Brain (organoid and tissue), 16 donors: ENCODE measurements at places on chromosomes 13 and 19.

- no peak for DNase-seq
These were observed 7.3 kb downstream of the EPSTI1 start for GRCh38 chr13:42984691-42985090.

DNA sequence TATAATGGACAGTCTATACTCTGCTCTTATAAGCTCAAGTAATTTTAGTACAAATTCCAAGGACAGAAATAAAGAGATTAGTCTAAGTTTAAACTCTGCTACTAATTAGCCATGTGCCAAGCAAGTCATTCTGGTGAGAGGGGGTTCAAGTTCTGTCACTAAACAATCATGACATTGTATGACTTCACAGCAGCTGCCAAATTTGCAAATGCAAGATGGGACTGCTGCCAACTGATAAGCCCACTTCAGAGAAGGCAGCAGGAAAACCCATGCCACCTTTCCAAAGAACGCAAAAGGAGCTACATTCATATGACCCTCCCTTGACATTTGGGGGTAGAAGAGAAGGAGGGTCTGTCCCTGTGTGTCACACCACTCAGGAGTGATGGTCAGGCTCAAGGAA is 60.7 kb upstream of the RFXAP start:
- DNase-seq = no peak

DNA sequence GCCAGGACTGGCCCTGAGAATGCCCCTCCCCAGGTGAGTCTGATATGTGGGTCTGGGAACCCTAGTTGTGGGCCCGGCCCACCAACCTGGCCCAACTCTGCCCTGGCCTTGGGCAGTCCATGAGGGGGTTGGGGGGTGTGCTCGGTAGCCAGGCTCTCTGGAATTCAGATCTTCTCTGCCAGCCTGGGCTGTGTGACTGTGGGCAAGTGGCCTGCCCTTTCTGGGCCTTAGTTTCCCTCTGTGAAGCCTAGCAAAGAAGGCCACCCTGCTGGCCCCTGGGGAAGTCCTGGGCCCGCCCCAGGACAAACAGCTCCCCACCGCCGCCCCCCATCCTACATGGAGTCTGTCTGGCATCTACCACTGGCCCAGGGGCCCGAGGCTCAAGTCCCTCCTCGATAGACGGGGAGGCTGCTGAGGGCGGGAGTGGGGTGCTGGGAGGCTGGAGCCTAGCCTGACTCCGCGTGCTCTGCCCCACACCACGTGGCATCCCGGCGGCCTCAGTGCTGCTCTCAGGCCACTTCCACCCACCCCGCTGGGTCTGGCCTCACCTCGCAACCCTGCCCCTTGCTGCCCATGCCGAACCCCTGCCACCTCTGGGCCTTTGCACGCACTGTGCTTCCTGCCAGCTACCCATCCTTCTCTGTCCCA is 8.3 kb upstream of the TBXA2R start:
- no peak for DNase-seq

DNA sequence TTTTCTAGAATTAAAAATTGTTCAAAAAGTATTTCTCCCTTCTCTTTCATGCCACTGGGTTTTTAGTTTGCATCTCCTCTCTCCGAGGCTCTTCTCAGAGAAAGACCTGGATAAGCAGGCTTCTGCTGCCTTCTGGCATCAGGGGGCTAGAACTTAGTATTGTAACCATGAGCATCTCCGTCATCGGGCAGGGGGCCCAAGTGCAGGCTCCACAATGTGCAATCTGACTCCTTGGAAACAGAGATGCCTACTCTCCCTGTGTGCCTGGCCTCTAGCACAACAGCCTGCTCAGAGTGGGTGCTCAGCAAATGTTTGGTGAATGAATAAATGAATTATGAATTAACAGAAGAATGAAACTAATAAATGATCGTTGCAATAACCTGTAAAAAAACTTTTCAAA is 45.6 kb upstream of the MTIF3 start:
- DNase-seq = no peak

- DNase-seq = no peak
These were observed 1.2 kb downstream of the RNF113B start for GRCh38 chr13:98175823-98176222.

- DNase-seq = no peak
These were observed 5.7 kb downstream of the LHB start for GRCh38 chr19:49011194-49011593.

- DNase-seq = no peak
These were observed 25.6 kb upstream of the ESD start for GRCh38 chr13:46822551-46822950.

DNA sequence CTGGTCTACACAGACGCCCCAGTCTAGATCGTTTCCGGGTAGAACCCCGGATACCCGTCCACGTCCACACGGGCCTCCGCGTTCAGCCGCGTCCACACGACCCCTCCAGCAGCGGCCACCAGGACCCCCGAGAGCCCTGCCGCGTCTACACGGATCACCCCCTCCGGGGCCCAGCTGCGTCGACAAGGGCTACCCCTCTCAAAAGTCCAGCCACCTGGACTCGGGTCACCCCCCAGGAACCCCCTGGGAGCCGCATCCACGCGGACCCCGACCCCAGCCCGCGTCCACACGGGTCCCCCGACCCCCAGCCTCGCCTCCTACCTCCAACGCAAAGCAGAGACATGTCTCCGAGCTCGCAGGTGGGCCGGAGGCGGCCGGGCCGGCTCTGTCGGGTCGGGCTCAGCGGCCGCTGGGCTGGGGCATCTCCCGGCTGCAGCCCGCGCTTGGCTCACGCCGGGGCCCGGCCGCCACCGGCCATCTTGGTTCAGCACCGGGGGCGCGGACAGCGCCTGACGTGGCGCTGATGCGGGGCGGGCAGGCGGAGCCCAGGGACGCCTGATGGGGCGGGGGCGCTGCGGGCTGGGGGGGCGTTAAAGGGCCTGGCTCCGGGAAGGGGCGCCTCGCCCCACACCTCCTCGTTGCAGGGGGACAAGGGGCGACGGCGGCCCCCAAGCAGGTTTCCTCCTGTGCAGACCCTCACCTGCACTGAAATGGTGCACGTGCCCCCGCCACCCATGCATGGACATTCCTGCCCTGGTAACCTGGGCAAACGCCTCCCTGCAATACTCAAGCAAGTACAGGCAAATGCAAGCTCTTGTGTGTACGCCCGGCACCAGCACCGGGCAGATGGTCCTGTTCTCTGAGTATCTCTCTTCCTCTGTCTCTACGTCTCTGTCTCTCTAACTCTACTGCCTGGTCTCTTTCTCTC is at the start of gene UNC13A:
Gene UNC13A, minus strand, starts transcription at position 498 of the 928 bp plus-strand sequence. Its CDS starts 155 bp downstream, at position 343.
- DNase-seq = peak; percentile 86

GRCh38 chr13:29698106-29698505 is 102.6 kb upstream of the SLC7A1 start:
- no peak for DNase-seq

DNA sequence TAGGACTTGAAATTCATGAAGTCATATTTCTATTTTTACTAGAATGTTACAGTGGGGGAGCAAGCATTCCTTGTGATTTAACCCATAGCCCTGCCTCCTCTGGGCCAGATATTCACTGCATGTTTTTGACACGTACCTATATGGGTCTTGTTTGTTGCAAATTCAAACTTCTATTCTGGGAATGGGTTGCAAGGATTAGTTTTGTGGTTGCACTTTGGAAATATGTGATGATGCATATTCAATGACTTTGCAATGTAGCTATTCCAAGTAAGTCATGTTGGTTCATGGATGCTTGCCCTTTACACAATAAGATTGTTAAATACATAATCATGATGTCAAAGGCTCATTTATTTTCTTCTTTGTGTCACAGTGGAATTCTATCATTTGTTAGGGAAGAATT is 440.8 kb downstream of the TDRD3 start:
- DNase-seq = no peak

- peak; percentile 22 for DNase-seq
These were observed 9.7 kb downstream of the CTU1 start for GRCh38 chr19:51098365-51099046.

DNA sequence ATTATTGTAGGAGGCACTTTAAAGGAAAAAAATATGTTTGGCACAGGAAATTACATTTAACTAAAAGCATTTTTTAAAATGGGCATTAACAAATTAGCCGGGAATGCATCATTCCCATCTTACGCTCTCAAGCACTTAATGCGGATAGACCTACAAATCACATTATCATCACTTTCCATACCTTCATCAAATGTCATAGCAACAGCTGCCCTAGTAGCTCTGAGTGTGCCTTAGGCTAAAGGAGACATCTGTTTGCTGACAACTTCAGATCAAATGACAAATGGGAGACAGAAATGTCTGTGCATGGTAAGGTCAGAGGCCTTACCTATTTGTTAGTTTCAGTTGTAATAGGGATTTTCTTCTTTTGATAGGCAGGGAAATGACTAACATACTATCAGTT is 773.2 kb upstream of the SLC10A2 start:
- DNase-seq = no peak

- DNase-seq = no peak
These were observed 33.2 kb downstream of the KCTD12 start for GRCh38 chr13:76852986-76853385.

DNA sequence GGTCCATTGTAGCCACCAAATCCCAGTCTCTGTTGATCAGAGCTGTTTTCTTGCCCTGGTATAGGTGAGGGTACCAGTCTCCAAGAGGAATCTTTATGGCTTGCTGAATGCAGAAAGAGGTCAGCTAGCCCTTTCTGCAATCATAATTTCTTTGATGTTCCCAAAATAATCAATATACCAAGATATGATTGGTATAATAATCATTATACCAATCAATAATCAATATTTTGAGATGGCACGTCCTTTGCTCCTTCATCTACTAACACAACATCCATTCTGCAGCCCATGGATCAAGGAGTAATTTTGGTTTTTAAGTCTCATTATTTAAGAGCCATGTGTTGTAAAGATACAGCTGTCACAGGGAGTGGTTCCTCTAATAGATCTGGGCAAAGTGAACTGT is 31.5 kb upstream of the CHST8 start:
- no peak for DNase-seq

GRCh38 chr19:46605356-46605821 is 4.3 kb downstream of the CALM3 start:
- DNase-seq = no peak

- no peak for DNase-seq
These were observed 6.4 kb upstream of the ERICH6B start for GRCh38 chr13:45621950-45622349.

DNA sequence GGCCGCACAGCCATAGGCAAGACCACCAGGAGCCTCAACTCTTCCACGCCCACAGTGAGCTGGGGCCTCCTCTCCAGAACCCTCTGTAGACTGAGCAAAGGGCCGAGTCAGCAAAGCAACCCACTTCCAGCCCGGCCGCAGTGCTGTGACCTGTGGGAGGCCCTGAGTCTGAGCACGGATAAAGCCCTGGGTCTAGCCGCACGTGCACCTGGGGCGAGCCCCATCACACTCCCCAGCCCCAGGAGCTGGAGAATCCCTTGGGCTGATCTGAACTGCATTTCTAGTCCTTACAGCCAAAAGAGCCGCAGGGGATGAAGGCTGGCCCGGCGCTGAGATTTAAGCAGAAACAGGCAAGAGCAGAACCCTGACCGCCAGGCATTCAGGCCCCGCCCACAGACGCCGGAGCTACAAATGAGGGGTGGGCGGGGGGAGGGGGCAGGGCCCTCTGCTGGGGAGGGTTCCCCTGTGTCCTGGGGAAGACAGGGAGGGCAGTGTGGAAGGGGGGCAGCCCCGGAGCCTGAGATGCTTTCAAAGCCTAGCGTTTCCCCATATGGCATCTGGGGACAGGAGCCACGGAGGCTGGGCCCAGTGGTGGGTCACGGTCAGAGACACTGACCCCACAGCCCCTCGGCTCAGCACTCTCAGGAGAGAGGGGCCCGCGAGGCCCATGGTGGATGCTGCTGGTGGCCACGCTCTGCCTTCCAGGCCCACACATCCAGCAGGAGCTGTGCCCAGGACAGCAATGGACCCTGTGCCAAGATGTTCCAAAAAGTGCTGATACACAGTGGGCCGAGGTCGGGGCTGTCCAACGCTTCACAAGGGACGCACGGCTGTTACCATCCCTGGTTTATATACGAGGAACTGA is 4.9 kb downstream of the TMEM259 start:
- DNase-seq = no peak

GRCh38 chr19:2560369-2560768 is 84.4 kb downstream of the GADD45B start:
- no peak for DNase-seq

GRCh38 chr19:53906211-53907192 is 2.6 kb upstream of the CACNG7 start:
- peak; percentile 65 for DNase-seq

DNA sequence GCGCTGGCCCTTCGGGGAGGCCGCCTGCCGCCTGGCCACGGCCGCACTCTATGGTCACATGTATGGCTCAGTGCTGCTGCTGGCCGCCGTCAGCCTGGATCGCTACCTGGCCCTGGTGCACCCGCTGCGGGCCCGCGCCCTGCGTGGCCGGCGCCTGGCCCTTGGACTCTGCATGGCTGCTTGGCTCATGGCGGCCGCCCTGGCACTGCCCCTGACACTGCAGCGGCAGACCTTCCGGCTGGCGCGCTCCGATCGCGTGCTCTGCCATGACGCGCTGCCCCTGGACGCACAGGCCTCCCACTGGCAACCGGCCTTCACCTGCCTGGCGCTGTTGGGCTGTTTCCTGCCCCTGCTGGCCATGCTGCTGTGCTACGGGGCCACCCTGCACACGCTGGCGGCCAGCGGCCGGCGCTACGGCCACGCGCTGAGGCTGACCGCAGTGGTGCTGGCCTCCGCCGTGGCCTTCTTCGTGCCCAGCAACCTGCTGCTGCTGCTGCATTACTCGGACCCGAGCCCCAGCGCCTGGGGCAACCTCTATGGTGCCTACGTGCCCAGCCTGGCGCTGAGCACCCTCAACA is 1.2 kb downstream of the F2RL3 start:
- DNase-seq = no peak

GRCh38 chr13:68099631-68100030 is 869.5 kb upstream of the PCDH9 start:
- DNase-seq = no peak

DNA sequence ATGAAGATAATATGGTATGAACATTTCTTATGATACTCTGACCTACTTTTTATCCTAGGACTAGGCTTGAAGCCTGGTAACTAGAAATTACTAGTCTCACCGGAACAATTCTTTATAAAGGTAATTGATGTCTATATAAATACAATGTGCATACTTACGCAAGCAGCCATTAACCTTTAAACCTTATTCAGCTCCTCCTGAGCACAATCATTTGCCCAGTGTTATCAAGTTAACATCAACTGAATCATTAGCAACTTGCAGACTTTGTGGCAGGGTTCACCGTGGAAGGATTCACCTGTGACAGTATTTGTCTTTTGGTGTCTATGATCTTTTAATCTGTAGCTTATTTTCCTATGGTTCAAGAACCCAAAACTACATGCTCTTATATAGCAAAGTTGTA is 508.6 kb upstream of the KLHL1 start:
- DNase-seq = no peak

DNA sequence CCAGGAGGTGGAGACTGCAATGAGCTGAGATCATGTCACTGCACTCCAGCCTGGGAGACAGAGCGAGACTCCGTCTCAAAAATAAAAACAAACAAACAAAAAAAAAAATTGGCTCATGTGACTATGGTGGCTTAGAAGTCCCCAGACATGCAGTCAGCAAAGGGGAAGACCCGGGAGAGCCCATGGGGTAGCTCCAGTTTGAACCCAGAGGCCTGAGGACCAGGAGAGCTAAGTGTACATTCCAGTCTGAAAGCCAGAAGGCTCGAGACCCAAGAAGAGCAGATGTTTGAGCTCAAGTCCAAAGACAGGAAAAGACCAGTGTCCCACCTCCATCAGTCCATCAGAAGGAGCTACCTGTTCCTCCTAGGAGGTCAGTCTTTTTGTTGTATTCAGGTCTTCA is 175.2 kb downstream of the TSHZ3 start:
- no peak for DNase-seq
